ENCODE measurements at places on chromosomes 7 and 10.

- DNase-seq: no peak
Measured at GRCh38 chr10:117503244-117504205, 39.0 kb upstream of the EMX2 start.

DNA sequence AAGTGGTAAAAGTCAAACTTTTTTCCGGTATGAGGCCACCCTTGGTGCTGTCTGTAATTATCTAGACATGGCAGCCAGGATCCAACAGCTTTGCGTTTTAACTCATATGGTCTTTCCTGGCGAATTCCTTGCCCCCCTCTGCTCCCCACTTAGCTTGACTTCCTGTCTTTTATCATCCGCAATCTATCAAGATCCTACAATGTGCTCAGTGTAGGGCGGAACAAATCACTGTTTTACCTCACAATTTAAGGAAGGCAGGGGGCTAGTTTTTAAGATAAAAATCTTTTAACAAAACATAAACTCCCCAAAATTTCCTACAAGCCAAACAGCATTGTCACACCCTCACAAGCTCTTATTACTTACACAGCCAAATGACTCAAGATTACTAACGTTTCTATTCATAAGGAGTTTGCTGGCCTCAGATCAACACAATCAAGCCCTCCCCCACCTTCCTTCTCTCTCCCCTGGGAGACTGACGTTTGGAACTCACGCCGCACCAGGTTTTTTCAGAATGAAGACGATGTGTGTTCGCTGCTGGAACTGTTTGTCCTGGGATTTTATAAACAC is 1.3 kb upstream of the CDK14 start:
- DNase-seq: no peak

DNA sequence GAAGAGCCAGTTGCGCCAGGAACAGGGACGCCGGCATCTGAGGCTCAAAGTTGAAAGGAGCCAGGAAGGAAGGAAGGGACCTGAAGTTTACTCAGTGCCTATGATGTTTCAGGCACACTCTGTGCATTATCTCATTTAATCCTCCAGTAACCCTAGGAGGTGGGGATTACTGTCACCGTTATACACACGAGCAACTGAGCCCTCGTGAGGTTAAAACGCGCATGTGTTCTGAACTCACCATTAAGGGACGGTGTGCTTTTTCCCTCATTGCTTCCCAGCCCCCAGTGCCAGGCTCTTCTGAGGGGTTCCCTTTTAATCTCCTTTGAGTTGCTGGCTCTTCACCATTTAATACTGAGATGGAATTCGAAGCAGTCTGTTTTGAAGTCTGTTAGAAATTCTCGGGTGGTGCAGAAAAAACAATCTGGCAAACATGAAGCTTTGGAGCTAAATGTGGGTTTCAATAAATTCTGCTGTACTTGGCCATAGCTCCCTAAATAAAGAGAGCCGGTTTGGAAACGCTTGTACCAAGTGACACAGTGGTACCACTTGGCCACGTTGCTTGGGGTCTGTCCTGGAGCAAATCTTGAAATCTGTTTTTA is 102.2 kb downstream of the TAX1BP1 start:
- no peak for DNase-seq

GRCh38 chr7:137501562-137501961 is 158.0 kb upstream of the PTN start:
- DNase-seq: no peak

DNA sequence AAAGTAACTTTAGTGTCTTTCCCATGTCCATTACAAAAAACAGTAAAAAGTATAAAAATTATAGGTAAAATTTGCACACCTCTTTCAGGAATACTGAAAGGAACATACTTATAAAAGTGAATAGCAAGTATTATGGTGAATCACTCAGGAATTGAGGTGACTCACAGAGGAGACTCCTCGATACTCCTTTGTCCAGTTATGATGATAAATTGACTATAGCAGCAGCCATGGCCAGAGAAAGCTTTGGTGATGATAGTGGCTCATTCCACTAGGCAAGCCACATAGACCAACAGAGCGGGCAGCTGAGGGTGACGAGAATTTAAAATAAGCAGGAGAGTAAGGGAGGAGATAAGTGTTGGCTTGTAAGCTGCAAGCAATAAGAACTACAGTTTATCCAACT is 1231.1 kb upstream of the CELF2 start:
- no peak for DNase-seq

GRCh38 chr7:38195804-38196595 is 18.0 kb downstream of the STARD3NL start:
- DNase-seq: no peak

DNA sequence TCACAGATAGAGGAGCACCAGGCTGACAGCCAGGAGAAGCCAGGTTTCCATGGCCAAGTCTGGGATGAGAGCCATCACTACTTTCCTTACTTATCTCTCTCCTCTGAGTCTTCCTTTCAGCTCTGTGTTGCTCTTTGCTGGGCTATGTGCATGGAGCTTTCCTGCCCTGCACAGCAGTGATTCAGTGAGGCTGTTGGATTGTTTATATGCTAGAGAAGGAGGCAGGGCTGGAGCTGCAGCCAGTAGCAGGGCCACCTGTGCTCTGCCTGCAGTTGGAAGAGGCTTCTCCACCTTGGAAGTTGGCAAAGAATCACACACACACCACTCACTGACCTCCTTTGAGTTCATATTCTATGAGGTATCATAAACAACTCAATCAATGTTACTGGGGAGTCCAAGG is at the start of gene CYP3A4:
CYP3A4 (minus strand) TSS at position 178 of the 400 bp plus-strand sequence; CDS start at position 75, 103 bp downstream.
- DNase-seq: no peak

Data from OCI-M1 (cell line).